Eye (tissue), 1 donor: ENCODE measurements at places on chromosomes 3 and 15.

GRCh38 chr15:62606376-62607113 lies 436.0 kb upstream of the TPM1 start:
- DNase-seq = no peak

DNA sequence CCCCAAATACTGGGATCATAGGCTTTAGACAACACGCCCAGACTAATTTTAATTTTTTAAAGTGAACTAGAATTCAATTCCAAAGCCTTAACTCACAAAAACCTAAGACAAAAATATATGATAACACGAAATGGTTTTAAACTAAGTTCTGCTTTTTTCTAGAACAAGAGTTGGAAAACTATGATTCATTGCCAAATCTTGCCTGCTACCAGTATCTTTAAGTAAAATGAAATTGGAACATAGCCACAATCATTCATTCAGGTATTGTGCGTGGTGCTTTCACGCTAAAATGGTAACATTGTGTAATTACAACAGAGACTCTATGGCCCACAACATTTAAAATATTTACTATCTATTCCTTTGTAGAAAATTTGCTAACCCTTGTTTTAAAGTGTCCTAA lies 488.0 kb upstream of the ZNF385D start:
- DNase-seq = no peak

DNA sequence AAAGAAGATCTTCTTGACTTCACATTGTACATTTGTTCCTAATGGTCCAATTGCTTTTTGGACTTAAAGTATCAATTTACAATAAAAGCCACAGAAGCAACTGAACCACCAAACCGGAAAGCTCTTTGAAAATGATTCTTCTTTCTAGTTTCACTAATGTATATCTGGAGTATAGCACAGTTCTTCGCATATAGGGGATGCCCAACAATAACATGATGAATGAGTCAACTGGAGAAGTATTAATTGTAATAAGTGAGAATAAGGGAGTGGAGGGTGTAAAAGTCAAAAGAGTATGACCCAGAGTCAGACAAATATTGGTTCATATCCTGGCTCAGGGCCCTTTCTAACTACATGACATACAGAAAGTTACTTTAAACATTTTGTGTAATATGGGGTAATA lies 425.2 kb downstream of the ZBTB20 start:
- no peak for DNase-seq

GRCh38 chr3:44896440-44896839 lies 22.0 kb downstream of the TGM4 start:
- no peak for DNase-seq

GRCh38 chr3:156158656-156159295 lies 38.4 kb downstream of the KCNAB1 start:
- peak; percentile 51 for DNase-seq
